Cortex of kidney (tissue), 1 donor: ENCODE measurements at places on chromosomes 12 and 14.

DNA sequence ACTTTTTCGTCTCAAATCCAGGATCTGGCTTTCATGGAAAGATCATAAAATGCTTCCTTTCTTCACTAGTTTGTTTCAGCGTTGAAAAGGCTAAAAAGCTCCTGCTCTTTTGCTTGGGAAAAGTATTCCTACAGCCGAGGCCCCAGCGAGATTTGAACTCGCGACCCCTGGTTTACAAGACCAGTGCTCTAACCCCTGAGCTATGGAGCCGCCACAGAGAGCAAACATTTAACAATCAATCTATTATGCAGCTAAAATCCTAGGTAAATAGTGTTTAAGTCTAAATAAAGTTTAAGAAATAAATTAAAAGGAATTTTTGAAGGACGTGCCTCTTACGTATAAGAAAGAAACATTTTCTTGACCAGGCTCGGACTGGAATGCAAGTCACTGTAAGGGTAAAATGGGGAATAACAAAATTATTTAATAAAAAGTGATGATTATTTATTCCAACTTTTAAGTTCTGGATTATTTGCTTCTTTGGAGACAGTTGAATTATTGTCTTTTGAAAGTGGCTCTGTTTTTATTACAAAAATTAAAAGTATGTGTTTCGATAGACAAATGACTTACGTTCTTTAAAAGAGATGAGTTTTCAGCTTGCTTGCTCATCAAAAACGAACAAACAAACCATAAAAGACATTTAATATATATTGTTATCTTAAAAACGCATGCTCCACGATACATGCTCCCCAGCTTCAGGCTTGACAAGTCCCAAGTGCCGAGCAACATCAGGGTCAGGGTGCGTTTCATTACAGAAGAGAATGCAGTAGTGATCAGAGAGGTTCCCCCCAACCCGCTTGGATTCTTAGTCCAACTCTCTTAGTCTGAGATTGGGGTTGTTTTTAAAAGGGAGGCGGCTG lies 10.2 kb downstream of the OR6S1 start:
- DNase-seq, result no peak

DNA sequence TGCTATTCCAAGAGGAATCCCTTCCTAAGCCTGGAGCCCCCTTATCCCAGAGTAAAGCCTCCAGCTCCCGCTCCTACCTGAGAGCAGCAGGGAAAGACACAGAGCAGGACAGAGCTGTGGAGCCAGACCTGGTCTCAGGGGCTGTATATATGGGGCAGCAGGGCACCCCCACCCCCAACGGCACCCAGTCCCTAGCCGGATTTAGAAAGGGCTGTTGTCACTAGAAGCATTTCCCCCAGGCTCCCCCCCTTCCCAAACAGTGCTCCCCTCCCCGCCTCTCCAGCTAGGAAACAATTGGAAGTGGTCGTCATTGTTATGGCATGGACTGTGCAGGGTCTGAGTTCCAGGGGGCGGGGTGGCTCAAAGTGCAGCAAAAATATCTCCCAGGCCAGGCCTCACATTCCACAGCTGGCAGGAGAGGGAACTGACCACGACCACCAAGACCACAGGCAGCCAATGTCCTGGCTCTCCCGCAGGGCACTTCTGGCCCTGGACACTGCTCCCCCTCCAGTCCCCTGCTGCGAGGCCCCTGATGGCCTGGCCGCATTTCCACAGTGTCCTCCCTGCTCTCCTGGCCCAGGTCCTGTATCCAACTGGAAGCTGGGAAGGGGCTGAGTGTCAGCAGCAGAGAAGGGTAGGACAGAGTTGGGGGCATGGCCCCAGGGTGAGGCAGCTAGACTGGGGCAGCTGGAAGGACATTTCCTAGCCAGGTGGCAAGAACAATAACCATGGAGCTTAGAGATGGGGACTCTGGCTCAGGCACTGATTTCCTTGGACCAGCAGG lies at the start of gene MYH7:
Gene MYH7 (minus strand): TSS at position 118 of the 784 bp plus-strand sequence. CDS start 1,928 bp downstream, outside the sequence.
- DNase-seq, result no peak

- DNase-seq, result no peak
Measured at GRCh38 chr14:91170504-91171121, 56.7 kb downstream of the DGLUCY start.

GRCh38 chr14:29955087-29955486 lies 27.4 kb upstream of the PRKD1 start:
- no peak for DNase-seq

DNA sequence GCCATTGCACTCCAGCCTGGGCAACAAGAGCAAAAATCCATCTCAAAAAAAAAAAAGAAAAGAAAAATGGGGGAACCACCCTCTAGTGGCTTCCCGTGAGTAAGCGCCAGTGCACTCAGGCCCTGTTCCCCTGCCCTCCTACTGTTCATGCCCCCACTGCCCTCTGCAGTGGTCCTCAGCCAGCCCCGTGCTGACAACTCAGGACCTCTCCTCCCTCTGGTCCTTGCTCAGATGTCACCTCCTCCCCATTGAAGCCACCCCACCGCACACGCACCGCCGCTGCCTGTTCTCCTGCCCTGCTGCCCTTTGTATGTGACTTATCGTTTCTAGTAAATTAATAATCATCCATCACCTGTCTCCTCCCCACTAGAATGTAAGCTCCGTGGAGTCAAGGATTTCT lies 58.8 kb upstream of the DYNC1H1 start:
- no peak for DNase-seq

- no peak for DNase-seq
Measured at GRCh38 chr12:77204083-77204482, 138.7 kb upstream of the E2F7 start.

- no peak for DNase-seq
Measured at GRCh38 chr14:36950812-36951211, 221.6 kb downstream of the SLC25A21 start.

- DNase-seq, result no peak
Measured at GRCh38 chr14:52110441-52111086, 41.7 kb upstream of the NID2 start.

GRCh38 chr14:104639885-104640548 lies 35.4 kb upstream of the TMEM179 start:
- DNase-seq, result no peak

DNA sequence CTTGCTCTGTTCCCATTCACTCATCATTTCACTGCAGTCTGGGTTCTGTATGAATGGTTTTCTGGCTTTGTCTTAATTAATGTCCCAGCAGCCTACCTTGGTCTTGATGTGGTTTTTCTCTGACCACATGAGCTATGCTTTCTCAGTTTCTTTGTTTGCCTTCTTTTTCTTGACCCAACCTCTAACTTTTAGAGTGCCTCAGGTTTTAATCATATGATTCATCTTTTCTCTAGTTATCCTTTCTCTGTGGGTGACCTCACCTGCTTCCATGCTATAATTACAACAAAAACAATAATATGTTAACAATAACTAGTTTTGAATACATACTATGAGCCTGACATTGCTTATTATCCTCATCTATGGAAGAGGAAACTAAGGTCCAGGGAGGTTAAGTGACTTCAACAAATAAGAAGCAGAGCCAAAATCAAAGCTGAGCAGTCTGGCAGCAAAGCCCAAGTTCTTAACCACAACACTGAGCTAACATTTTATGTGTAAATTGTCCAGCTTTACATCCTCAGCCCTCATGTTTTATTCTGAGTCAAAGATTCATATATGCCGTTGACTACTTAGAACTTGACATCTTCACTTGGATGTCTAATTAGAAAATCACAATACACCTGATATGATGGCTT lies 4.7 kb upstream of the EPYC start:
- DNase-seq, result no peak

- DNase-seq, result no peak
Measured at GRCh38 chr14:66037361-66037760, 448.8 kb upstream of the CCDC196 start.

DNA sequence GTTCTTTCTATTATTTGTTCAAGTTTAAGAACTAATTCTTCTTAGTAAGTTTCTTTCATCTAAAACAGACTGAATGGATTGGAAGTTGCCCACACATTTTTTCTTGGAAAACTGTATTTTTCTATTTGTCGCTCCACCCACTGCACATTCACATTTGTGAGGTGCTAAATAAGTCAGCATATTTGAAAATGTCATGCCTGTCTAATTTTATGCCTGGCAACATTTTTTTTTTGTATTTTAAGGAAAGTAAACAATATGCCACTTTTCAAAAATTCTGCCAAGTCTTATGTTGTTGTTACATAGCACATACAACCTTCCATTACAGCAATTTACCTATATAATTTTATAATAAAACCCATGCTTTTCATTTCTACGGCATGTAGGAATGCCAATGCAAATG lies 112.7 kb upstream of the PTPRB start:
- DNase-seq, result no peak

DNA sequence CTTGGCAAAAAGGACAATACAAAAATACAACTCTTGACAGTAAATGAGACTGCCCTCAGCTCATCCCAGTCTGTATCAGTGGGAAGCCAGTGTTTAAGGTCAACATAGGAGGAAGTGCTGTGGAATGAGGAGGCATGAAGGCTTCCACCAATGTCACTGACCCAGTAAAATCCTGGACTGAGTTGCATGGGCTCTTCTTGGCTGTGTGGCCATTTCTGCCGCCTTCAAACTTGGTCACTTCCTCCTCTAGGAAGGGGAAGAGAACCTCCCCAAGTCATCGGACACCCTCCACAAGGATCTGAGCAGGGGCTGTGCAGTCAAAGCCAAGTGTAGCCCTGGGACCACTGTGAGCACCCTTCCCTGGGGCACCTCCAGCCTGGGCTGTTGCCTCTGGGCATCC lies 11.9 kb downstream of the GPR68 start:
- no peak for DNase-seq

GRCh38 chr12:131088701-131089530 lies 135.2 kb downstream of the ADGRD1 start:
- no peak for DNase-seq

DNA sequence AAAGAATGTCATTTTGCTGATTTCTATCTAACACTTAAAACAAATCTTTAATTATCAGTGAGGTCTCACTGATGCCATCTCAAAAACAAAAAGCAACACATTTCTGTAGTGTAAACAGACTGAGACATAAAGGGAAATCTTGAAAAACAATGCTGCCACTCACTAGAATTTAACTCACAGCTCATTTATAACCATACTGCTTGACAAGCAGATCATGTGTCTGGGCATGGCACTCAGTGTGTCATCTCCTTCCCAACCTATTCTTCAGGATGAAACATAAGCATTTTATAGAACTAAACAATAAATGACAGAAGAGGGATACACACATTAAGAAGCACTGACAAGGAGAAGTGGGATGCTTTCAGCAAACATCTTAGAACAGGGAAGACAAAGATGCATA lies 22.4 kb downstream of the ATF7 start:
- DNase-seq, result no peak

- DNase-seq, result no peak
Measured at GRCh38 chr12:126891789-126892188, 1375.2 kb upstream of the TMEM132C start.

DNA sequence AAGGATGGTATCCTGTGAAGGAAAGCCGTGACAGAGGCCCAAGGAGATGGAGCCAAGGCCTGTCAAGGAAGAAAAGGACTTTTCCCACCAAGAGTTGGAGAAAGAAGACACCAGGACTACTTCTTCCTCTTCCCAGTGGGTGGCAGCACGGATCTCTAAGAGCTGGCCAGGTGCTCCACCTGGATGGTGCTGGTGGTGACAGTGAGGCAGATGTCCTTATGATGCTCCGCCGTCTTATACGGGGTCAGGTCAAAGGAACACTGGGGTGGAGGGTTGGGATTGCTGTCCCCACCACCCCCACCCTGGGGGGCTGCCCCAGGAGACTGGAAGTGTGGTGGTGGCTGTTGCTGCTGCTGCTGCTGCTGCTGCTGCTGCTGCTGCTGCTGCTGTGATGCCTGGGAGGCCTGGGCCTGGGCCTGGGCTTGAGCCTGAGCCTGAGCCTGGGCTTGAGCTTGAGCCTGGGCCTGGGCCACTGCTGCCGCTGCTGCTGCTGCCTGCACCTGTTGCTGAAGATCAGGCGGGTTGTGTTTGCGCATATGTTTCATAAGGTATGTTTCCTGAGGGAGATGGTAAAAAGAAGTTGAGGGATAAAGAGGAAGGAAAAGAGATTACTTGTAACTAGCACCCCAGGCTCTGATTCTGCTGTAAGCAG lies 4.8 kb upstream of the ING4 start:
- DNase-seq, result no peak

GRCh38 chr14:21257394-21257909 lies 11.8 kb downstream of the HNRNPC start:
- DNase-seq, result no peak

DNA sequence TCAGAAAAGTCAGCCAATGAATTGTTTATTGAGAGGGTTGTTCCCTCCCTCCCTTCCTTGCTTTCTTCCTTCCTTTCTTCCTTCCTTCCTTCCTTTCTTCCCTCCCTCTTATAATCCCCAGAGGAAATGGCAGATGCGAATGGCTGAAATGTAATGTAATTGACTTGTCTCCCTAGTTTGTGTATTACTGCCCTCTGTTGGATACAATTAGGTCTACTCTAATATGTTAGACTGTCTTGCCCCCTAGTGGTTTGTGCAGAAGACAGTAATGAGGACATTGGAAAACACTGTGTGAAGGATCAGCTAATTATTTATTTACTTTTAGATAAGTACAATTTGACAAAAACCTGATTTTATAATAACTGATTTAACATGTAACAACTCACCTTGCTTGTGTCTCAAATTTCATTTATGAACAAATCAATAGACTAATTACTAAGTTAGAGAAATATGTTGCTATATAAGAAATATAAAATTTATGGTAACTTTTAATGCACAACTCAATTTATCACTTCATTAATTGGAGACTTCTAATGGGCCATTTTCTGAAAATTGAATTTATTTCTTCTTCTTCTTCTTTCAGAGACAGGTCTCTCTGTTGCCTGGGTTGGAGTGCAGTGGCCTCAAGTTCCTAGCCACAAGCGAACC lies 229.8 kb upstream of the LRIG3 start:
- no peak for DNase-seq

GRCh38 chr14:73741386-73741875 lies 27.2 kb upstream of the PNMA1 start:
- DNase-seq, result no peak

DNA sequence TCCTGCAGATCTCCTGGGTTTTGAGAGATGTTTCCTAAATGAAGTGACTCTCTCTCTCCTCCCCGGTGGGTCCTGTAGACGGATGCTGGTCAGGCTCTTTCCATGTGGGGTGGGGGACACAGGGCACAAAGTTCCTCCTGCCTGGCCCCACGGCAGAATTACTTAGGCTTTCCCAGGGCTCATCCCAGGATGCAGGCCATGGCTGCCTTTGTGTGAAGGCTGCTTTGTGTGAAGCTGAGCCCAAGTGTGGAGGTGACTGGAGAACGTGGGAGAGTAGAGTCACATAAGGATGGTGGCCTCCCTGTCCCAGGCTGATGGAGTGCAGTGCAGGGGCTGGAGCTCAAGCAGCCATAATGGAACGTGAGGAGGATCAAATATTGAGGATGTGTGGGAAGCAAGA lies 200.2 kb downstream of the ADGRD1 start:
- no peak for DNase-seq

- no peak for DNase-seq
Measured at GRCh38 chr12:129373746-129374145, 520.5 kb downstream of the GLT1D1 start.

DNA sequence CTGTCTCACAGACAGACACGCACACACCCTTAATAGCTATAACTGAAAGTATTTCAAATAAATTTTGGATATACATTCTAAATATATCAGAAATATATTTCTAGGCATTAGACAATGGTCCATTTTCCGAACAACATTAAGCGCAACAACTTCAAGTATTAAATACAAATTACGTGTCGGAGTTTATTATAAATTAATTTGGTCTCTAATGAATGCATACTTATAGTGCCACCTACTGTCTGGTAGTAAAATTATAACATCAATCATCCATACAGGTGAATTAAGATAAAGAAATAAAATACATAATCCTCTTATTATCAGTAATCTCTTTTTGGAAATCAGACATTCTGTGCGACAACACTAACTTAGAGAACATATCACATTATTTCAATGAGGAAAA lies 27.2 kb upstream of the CMAS start:
- no peak for DNase-seq
